NCI-H1092 (cell line): ENCODE measurements at places on chromosomes 16 and 17.

DNA sequence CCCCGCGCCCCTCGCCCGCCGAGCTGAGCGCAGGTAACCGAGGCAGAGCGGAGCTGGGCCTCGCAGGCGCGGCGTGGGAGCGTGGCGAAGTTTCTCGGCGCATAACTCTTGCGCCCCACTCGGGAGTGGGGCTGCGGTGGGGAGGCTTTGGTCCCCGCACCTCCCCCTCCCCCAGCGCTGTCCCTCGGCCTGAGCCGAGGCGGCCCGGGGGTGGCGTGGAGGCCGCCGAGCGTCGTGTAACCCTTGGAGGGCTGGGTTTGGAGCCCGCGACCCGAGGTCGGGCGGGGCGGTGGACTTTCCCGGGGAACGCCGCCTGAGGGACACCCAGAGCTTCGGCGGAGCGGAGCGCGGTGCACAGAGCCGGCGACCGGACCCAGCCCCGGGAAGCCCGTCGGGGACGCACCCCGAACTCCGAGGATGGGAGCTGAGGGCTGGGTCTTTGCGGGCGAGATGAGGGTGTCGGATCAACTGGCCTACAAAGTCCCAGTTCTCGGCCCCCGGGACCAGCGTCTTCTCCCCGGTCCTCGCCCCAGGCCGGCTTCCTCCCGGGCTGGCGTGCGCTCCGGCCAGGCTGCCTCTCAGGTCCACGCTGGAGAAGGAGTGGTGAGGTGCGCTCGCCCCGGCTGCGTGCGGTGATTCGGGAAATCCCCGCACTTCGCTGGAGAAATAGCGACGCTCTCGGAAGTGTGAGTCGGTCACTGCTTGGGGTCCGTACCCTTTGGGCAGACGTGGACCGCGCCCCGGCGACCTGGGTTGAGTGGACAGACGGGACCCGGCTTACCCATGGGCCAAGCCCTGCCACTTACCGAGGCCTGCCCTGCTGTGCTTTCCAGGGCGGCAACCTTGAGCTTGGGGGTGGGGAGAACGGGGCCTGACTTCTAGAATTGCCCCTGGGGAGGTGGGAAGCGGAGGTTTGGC, 168.4 kb downstream of the RAB11FIP4 start:
- no peak for DNase-seq

GRCh38 chr17:61970030-61970429, 42.2 kb upstream of the INTS2 start:
- no peak for DNase-seq

- no peak for DNase-seq
These were observed 725 bp upstream of the CACNA1H start for GRCh38 chr16:1152123-1152638.

- DNase-seq: no peak
These were observed 60.6 kb downstream of the AIPL1 start for GRCh38 chr17:6374271-6374691.

DNA sequence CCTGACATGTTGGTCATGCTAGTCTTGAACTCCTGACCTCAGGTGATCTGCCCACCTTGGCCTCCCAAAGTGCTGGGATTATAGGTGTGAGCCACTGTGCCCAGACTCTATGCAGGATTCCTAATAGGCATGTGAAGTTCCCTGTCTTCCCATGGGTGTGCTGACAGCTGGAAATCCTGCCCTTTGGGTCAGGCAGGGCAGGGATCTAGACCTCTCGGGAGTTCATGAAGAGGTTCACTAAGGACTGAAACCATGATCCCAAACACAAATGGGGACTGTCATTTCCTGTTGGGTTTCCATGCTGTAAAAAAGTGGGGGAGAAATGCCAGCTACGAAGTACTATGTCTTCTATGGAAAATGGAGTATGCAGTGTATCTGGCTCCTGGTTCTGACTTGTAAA, 52.1 kb downstream of the HIC1 start:
- no peak for DNase-seq

- DNase-seq: no peak
These were observed 58.4 kb downstream of the EPN2 start for GRCh38 chr17:19295473-19296135.

DNA sequence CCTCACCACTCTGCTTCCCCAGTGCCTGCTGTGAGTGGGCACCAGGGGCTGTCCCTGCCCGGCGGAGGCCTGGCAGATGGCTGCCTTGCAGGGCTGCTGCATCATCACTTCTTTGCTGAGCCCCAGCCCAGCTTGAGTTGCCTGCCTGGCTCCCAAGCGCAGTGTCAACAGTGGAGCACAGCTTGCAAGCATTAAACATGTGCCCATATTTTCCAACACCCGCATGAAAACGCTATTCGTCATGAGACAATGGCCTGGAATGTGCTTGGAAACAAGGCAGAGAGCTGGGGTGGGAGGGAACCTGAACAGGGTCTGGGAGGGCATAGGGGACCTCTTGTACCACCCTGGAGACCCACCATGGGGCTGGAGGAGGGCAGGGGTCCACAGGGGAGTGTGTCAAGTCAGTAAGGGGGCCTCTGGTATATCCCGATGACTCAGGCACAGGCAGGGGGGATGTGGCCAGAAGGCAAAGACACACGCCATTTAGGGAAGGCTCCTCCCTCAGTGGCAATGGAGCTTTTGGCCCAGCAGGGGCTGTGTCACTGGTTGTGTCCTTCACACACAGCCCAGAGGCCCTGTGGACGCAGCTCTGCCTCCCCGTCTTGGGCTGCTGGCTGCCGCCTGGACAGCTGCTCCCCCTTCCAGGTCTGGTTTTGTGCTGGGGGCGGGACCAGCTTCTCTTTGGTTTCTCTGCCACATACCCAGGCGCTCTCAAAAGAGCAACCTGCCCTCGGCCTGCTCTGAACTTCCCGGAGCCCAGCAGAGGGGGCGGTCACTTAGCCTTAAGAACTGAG, 17.4 kb upstream of the MTSS2 start:
- DNase-seq: peak; percentile 31

DNA sequence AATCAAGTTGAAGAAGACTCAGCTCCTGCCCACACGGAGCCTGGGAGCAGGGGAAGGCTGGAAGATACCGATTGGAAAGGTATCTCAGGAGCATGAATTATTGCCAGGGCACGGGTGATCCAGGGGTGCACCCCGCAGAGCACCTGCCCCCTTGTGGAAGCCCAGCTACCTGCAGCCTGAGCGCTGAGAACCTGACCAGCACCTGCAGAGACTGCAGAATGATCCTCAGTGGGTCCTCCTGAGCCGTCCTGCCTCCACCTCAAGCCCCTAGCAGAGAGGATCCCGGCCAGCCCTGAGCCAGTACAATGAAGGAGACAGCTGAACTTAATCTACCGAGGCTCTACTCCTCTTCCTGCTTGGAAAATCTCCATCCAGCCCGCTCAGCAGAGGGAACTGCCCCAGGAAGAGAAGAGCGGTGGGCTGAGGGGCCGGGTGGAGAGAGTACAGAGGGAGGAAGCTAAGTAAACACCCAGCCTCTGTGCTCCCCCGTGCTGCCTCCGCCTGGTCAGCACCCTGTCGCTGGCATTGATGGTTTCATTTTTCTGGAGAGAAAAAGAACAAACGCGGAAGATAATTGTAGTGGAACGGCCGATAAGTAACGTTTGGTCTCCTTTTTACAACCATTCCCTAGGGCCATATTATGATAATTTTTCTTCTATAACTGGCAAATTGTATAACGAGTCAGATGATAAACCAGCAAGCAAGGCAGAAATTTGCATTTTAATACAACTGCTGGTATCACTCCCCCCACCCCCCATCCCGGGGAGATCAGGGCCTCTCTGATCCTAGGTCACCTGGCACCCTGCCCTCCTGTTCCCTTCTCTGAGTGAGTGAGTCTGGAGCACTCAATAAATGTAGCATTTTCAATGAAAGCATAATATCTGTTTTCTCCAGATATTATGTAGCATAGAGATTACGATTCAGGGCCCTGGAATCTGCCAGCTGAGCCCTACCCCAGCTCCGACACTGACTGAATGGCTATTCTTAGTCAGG, 204.5 kb upstream of the RPL38 start:
- DNase-seq: peak; percentile 62

GRCh38 chr16:11175787-11176341, 80.1 kb downstream of the SOCS1 start:
- DNase-seq: no peak
